ENCODE measurements at places on chromosomes 13 and 19.
A peak's percentile ranks its signal among the peaks of the same experiment; 100 is the strongest.

DNA sequence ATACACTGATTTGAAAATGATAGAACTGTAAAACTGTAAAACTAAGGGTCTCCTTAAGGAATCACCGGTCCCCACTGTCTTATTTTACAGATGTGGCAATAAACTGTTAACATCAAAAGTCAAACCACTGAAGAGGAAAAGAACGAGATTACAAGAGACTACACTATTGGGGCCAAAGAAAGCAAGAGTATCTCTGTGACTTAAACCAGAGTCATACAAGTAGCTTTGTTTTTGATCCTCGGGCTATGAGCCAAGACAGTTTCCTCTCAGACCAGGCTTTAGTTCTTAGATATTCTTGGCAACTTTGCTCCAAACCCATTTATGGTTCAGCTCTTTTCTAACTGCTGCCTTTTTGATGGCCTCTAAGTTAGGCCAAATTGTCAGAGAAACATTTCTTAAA is 113.8 kb downstream of the TBC1D4 start:
- no peak for DNase-seq

- DNase-seq, result no peak
Measured at GRCh38 chr19:35149463-35149862, 5.1 kb upstream of the FXYD5 start.

- DNase-seq, result no peak
Measured at GRCh38 chr19:39870171-39870971, 24.2 kb upstream of the FBL start.

- peak; percentile 11 for DNase-seq
Measured at GRCh38 chr13:28355822-28356371, 139.0 kb downstream of the FLT1 start.

GRCh38 chr19:35776102-35776788 is 881 bp downstream of the ARHGAP33 start:
- DNase-seq, result no peak

DNA sequence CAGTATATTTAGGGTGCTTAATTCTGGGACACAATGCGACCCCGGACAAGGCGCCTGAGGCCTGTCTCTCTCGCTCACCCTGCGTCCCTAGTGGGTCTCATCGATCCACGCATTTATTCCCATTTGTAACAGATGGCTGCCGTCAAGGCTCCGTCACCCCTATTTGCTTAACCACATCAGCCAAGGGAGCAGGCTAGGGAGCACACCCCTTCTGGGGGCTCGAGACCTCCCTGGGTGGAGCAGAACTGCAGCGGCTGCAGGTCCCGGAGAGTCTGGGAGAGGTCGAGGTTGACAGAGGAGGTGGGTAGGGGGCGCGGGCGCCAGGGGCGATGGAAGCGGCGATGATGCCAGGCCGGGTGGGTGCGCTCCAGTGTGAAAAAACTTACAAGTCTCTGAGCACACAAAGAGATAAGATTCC is 507 bp downstream of the ALG5 start:
- DNase-seq, result no peak

DNA sequence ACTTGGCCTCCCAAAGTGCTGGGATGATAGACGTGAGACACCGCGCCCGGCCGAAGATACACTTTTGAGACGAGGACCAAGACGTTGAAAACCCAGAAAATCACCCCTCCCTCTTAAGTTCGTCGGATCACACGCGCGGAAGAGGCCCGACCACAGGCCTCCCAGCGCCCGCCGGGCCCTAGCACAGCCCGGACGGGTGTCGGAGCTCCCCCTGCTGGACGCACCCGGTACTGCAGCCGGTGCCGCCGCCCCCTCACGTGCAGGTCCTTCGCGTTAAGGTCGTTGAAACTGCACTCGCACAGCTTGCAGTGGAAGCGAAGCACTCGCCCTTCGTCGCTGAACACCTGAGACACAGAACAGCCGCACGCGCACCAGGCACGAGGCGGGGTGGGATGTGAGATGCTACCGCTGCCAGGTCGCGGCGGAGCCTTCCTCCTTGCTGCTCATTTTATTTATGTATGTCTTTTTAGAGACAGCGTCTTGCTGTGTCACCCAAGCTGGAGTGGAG is 35.7 kb upstream of the MATK start:
- DNase-seq, result peak; percentile 85

- DNase-seq, result peak; percentile 88
Measured at GRCh38 chr13:28872427-28873176, 52.5 kb downstream of the MTUS2 start.

- DNase-seq, result no peak
Measured at GRCh38 chr13:113886561-113887112, 22.8 kb upstream of the GAS6 start.

DNA sequence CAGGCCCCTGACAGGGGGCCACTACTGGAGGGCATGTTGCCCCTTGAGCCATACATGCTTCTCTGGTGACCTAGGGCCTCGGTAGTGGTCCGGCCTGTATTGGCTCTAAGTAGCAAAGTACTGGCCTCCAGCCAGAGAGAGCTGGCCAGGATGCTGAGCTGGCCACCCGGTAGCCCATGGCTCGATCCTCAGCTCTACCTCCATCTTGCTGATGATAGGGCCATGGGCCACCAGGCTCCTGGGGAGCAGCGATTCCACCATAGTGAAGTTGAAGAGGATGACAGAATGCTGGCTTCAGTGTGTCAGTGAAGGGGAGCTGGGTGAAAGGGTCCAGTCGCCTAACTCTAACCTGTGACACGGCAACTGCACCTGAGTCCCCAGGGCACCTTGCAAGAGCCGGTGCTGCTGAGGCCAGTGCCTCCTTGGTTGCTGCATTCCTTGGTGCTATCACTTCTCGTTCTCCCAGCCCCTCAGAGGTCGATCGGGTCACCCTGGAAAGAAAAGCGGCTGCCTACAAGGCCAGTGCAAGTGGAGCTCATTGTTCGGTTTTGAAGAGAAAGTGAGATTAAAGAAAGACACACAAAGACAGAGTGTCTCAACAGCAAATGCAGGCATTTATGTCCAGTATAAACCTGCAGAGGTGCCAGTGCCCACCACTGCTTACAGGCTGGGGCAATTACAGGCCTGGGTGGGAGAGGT is 5.0 kb downstream of the FPR3 start:
- DNase-seq, result no peak
